Suppressor macrophage treated with lipopolysaccharide for 1 hour (primary cell): ENCODE measurements at places on chromosomes 12 and 14.

DNA sequence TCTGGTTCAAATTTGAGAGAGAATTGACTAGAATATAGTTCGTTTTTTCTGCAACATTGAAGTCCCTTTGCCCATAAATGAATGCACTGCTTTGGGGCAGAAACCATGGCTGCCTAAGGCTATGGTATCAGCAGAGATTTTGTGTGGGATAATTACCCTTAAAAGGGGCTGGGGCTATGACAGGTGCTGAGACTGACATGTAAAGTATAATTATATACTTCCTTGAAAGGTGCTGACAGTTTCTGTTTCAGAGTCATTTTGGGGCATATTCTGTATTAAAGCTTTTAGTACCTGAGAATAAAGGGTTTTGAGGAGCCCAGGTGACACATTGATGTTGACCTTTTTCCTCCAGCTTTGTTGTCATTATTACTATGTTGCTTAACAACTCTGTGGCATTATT lies 150.3 kb upstream of the PTPRQ start:
- DNase-seq: no peak

- DNase-seq: no peak
Observed at GRCh38 chr12:92459850-92460249, 242.9 kb upstream of the PLEKHG7 start.

DNA sequence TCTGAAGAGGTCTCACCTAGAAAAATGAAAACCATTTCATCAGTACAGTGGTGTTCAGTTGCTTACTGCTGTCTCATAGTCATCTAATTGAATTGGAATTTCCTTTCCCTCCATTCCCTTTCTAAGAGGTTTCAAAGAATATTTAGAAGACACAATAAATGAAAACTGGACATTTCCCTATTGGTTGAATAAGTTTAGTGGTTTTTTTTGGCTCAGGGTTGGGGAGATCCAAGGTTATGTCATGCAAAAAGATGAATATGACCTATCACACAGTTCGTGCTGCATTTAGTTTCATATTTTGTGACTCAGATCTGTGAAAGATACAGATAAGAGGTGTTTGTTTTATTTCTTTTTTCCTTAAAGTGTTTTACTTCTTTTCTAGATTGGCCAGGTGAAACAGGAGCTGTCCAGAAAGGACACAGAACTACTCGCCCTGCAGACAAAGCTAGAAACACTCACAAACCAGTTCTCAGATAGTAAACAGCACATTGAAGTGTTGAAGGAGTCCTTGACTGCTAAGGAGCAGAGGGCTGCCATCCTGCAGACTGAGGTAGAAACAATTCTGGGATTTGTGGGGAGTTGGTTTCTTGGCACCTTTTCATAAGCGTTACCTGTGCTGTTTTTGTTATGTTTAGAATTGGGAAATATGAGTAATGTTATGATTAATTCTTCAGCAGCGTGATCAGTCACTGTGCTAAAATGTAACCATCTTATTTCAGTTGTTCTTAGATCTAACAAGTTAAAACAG lies 124.6 kb downstream of the ERC1 start:
- DNase-seq: peak; percentile 11

- DNase-seq: peak; percentile 77
Observed at GRCh38 chr12:966724-967123, 17.2 kb upstream of the RAD52 start.

DNA sequence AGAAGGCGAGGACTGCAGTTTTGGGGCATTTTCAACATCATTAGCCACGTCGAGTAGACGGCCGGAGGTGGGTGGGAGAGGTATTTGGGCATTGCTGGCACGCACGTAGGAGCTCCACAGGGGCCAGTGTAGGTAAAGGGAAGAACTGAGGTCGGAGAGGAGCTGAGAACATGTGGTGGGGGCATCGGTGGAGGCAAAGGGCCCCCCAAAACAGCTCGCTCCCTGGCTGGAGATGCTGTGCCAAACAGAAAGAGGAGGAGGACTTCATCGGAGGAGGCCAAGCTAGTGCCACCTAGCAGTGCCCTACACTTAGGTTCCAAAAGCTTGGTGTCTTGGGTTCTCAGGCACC lies 52.0 kb upstream of the PPP2R5C start:
- no peak for DNase-seq

DNA sequence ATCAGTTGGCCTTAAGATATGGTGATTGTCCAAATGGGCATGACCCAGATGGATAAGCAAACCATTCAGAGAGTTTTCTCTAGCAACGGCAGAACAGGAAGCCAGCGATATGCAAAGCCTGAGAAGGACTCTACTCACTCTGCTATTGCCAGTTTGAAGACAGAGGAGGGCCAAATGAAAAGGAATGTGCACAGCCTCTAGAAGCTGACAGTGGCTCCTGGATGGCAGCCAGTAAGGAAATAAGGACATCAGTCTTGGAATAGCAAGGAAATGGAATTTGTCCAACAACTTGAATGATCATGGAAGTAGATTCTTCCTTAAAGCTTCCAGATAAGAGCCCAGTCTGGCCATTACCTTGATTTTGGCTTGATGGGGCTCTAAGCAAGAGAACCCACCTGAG lies 60.0 kb downstream of the TMTC2 start:
- no peak for DNase-seq

- DNase-seq: no peak
Observed at GRCh38 chr12:91111366-91112325, at the start of gene LUM. Gene LUM, minus strand, starts transcription at chr12:91111494. Its CDS starts 2,515 bp downstream, at chr12:91108979.

- DNase-seq: peak; percentile 78
Observed at GRCh38 chr12:13864081-13864673, 117.2 kb downstream of the GRIN2B start.

DNA sequence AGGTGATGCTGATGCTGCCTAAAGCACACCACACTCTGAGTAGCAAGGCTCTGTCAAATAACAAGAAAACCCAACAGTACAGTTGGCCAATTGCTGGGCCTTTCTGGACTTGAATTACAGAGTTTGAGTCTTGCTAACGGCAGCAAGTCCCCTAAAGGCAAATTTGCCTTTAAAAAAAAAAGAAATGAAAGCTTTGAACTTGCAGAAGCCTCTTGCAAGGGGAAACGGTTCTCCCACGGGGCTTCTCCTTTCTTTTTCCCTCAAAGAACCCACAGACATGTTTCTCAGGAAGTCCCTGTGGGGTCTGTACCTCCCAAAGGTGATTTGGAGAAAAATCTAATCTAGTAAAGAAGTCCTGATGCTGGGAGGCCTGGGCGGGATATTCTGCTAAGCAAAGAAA lies 191.3 kb upstream of the MYL2 start:
- peak; percentile 67 for DNase-seq

- no peak for DNase-seq
Observed at GRCh38 chr12:41213107-41213506, 25.0 kb downstream of the PDZRN4 start.

GRCh38 chr12:132360410-132360809 lies 31.0 kb upstream of the GALNT9 start:
- no peak for DNase-seq

DNA sequence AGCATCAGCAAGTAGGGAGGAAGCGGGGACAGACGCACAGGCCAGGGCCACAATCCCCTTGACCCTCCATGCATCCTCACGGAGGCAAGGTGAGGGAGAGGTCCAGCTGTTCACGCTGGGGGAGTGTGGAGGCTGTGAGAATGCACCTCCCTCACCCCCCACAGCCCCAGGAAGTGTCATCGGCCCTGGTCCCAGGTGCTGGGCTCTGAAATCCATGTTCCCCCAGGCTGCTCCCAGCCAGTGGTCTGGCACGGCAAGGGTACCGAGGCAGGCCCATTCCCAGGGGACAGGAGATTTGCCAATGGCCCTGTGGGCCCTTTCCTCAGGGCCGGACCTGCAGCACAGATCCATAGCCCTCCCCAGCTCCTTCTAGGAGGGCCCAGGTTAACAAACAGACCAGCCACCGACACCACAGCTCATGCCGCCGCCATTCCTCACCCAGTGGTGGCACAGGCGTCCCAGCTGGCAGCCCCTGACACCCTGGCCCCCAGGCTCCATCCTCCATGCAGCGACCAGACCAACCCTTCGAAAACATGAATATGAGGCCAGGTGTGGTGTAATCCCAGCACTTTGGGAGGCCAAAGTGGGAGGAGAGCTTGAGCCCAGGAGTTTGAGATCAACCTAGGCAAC lies 21.9 kb upstream of the EIF5 start:
- DNase-seq: no peak

- peak; percentile 95 for DNase-seq
Observed at GRCh38 chr12:121144416-121144914, 11.8 kb downstream of the P2RX7 start.

DNA sequence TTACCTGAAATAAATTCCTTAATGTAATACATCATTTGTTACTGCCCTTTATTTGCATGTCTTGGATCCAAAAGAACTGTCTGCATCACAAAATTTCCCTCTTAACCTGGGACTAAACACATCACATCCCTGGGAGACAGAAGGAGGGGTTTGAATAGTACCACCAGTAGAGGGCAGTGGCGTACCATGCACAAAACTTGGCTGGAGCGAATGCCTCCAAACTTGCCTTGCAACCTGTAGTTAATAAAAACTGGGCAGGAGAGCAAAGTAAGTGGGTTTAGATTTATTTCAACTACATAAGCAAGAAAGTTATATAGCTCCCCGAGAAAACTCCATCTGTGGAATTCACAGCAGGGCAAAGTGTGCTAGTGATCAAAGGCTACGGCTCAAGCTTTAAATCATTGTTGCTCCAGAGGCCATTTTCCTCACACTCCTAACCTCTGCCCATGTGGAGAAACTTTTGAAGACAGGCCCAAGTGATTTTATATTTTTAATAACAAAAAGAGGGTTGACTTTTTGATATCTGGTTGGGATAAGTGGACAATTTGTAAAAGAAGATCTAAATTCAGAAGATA lies 1176.7 kb upstream of the SEL1L start:
- DNase-seq: peak; percentile 42

DNA sequence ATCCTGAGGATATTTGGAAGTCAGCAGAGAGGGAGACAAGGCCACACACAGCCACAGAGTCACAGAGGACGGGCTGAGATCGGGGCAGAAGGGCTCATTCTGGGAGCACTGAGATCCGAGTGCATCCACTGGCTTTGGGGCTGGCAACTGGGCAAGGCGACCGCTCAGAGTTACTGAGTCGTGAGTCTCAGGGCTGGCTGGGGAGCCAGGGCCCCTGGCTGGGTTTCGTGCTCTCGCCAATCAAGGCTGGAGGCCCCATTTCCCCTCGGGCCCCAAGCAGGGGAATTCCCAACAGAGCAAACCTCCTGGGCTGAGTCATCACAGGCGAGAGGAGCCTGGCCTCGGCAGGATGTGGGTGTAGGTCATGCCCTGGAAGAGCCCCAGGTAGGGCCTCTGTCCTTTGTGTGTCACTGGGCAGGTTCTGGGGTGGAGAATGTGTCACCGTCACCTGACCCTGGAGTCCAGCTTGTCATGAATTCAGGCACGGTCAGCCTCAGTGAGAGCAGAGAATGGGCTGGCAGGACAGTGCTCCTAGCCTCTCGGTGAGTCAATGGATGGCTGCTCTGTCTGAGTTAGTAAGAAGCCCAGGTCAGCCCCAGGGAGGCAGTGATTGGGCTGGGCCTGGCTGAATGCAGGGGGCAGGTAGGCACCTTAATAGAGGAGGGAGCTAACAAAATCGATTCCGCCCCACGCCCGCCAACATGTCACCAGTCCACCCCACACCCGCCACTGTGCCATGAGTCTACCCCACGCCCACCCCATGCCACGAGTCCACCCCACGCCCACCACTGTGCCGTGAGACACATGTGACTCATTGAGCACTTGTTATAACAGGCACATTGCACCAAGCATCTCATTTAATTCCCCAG lies 16.9 kb downstream of the ASB2 start:
- DNase-seq: peak; percentile 93

DNA sequence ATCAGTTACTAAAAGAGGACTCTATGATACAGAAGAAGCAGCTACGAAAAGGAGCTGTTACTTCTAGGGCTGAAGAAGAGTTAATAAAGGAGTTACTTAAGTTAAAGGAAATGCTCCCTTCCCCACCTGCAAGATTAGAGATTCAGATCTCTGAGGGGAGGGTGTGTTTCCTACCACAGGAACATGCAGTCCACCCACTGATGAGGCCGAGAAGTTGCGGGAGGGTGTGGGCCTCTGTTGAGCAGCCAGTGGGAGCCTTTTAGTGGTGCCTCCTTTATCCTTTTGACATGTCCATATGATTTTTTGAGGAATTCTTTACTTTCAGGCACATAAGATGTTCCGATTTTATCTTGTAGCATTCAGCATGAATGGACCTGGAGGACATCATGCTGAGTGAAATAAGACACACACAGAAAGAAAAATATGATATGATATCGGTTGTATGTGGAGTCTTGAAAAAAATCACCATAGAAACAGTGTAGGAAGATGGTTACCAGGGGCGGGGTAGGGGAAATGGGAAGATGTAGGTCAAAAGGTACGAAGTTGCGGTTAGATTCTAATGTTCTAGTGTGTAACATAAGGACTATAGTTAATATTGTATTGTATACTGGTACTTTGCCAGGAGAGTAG lies 4.4 kb upstream of the M6PR start:
- no peak for DNase-seq

DNA sequence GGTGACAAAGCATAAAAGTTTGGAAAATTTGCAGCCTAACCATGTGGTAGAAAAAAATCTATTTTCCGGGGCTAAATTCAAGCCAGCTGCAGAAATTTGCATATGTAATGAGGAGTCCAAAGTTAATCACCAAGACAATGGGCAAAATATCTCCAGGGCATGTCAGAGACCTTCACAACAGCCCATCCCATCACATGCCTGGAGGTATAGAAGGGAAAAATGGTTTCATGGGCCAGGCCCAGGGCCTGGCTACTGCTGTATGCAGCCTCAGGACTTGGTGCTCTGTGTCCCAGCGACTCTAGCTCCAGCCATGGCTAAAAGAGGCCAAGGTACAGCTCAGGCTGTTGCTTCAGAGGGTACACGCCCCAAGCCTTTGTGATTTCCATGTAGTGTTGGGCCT lies 655.8 kb upstream of the MGAT4C start:
- no peak for DNase-seq

GRCh38 chr14:95500201-95500681 lies 16.2 kb downstream of the SYNE3 start:
- no peak for DNase-seq

DNA sequence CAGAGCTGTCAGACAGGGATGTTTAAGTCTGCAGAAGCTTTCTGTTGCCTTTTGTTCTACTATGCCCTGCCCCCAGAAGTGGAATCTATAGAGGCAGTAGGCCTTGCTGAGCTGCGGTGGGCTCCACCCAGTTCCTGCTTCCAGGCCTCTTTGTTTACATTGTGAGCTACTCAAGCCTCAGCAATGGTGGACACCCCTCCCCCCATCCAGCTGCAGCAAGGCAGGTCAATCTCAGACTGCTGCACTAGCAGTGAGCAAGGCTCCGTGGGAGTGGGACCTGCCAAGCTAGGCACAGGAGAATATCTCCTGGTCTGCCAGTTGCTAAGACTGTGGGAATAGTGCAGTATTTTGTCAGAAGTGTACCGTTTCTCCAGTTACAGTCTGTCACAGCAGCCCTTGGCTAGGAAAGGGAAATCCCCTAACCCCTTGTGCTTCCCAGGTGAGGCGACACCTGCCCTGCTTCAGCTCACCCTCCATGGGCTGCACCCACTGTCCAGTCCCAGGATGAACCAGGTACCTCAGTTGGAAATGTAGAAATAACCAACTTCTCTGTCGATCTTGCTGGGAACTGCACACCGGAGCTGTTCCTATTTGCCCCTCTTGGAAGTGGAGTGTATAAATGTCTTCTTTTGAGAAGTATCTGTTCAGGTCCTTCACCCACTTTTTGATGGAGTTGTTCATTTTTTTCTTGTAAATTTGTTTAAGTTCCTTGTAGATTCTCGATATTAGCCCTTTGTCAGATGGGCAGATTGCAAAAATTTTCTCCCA lies 213.5 kb upstream of the SLC38A2 start:
- no peak for DNase-seq

- peak; percentile 73 for DNase-seq
Observed at GRCh38 chr12:122081697-122082221, 3.2 kb downstream of the MLXIP start.

- peak; percentile 99 for DNase-seq
Observed at GRCh38 chr12:89960011-89960507, 251.4 kb upstream of the ATP2B1 start.
